ENCODE measurements at places on chromosomes 16 and 17.

- no peak for DNase-seq
Observed at GRCh38 chr17:77597418-77598240, 360.9 kb upstream of the TNRC6C start.

GRCh38 chr17:67573987-67574657 is 143.6 kb upstream of the NOL11 start:
- DNase-seq = no peak

DNA sequence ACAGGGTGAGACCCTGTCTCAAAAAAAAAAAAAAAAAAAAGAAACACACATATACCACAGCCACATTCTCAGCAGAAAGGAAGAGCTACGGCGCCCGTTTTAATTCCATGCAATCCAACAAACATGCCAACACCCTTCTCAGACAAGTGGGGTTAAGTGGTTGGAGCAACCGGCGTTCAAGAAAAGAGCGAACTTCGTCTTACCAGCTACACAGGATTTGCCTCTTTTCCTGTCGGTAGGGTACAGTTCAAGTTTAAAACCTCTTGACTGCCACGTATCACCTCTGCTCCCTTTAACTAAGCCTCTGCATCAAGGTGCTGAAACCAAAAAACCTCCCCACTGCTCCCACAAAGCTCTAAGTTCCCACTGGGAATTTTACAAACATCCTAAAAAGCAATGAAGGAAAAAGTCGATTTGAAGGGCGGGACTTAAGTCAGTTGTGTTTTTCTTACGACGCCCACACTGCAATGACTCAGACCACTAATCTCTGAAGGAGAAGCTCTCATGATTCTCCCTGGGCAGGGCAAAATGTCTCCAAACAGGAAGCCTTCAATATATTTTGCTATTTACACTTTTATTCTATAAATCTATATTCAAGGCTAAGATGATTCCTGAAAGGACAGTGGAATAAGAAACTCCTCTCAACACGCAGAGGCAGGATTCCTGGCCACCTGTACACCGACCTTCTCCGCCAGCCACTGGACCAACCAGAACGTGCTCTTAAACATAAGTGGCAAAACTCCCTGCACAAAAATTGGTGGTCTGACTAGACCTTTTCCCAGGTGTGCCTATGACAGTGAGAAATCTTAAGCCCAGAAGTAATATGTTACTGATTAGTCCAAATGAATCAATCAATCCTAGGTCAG is 18.8 kb downstream of the SRP68 start:
- no peak for DNase-seq

DNA sequence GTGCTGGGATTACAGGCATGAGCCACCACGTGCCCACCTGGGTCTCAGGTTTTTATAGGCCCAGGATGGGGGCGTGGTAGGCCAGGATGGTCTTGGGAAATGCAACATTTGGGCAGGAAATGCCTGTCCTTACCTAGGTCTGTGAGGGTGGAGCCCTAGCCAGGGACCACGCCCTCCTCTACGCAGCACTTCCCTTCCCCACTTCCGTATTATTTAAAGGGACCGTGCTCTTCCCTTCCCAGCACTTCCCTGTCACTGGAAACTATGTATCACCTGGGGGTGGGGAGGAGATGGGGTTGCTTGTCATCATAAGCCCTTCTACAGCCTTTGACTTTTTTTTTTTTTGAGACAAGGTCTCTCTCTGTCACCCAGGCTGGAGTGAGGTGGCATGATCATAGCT is 238.9 kb upstream of the NLRP1 start:
- no peak for DNase-seq

DNA sequence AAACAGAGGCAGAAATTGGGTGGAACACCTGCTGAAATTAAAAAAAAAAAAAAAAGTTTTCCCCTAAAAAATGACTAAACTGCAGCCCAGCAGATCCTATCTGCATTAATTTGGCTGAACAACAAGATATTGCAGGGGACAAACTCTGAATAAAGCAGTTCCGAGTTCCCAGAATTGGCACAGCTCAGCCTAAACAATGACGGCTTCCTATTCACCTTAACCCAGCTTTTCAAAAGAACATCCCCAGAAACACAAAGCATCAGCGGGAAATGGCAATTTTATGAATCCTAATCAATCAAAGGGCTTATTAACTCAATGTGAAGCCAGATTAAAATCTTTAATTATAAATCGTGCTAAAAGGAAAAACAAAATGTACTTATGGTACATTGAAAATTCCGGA is 497.8 kb upstream of the ZFHX3 start:
- no peak for DNase-seq

DNA sequence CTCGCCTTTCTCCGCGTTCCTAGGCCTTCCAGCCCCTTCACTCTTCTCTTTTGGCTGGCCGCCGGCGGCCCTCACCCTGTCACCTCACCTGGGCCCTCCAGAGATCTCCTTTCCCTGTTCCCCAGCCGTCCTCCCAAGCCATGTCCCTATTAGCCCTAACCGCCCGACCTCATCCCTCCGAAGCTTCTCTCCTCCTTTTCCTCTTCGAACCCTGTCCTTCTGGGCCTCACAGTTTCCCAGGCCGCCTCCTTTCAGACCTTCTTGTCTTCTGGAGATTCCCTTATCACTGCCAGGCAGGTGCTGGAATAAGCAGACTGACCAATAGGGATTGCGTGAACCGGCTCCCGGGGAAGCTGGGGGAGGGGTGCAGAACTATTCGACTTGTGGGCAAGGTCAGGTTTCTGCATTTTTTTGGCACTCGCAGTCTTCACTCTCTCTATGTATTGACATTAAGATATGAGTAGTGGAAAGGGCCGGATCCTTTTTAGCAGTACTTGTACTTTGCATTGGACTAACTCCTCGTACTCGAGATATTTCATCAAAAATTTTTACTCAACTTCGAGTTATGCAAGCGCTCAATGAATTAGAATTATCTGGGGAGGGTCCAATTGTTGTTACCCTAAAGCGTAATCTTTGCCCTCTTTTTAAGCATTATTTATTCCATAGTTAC is 690 bp downstream of the RHOT1 start:
- DNase-seq = no peak

GRCh38 chr16:50121721-50122445 is 31.2 kb upstream of the TENT4B start:
- peak; percentile 13 for DNase-seq

GRCh38 chr17:9011001-9011400 is 10.3 kb upstream of the NTN1 start:
- DNase-seq = no peak

DNA sequence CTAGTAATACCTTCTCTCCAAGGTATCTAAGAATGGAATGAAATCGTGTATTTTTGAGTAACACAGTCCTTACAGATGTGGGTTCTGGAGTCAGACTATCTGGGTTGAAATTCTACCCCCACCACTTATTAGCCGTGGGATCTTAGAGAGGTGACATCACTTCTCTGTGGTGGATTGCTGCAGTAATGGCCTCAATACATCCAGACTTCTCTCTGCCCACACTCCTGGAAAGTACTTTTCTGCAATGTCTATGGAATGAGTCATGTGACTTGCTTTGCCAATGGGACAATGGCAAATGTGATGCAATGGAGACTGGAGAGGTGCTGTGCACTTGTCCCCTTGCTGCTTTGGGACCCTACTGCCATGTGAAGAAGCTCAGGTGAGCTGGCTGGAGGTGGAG is 418.2 kb downstream of the HAPSTR1 start:
- DNase-seq = no peak

GRCh38 chr17:13933441-13934276 is 135.6 kb upstream of the COX10 start:
- no peak for DNase-seq

- no peak for DNase-seq
Observed at GRCh38 chr17:8062807-8063483, 24.1 kb downstream of the ALOX15B start.

DNA sequence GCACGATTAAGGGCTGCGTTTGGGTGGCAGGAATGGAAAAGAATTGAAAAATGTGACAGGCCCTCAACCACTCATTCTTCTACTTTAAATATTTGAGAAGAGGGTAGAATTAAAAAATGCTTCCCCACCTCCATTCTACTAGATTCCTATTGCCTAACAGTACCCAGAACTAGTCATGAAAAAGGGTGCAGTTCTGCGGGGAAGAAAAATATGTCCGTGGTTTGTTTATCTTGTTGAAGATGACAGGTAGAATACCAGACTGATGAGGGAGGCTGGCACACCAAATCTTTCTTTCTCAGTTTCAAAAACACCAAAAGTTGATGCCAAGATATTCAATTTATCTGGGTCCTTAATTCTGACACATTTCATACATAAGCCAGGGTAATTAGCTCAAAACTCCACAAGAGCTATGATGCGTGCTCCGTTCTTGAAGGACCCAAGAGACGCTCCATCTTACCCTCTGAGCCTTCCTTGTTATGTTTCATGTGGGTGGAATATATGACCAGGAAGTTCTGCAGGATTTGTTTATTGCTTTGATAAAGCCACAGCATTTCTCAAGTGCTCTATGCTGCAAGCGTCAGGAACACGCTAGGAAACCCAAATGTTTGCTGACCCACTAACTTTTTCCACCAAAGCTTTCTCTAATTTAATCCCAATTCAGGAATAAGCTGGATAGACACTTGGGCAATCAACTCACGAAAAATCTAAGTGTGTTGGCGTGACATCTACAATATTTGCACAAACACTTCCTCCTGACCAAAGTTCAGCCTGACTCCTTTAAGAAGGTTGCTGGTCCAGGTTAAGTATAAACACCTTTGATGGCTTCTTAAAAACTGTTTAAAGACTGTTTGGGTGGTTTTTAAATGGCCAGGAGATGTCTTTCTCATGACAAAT is 20.6 kb upstream of the GAN start:
- no peak for DNase-seq

- DNase-seq = peak; percentile 32
Observed at GRCh38 chr17:51371732-51372151, 111.4 kb downstream of the UTP18 start.

DNA sequence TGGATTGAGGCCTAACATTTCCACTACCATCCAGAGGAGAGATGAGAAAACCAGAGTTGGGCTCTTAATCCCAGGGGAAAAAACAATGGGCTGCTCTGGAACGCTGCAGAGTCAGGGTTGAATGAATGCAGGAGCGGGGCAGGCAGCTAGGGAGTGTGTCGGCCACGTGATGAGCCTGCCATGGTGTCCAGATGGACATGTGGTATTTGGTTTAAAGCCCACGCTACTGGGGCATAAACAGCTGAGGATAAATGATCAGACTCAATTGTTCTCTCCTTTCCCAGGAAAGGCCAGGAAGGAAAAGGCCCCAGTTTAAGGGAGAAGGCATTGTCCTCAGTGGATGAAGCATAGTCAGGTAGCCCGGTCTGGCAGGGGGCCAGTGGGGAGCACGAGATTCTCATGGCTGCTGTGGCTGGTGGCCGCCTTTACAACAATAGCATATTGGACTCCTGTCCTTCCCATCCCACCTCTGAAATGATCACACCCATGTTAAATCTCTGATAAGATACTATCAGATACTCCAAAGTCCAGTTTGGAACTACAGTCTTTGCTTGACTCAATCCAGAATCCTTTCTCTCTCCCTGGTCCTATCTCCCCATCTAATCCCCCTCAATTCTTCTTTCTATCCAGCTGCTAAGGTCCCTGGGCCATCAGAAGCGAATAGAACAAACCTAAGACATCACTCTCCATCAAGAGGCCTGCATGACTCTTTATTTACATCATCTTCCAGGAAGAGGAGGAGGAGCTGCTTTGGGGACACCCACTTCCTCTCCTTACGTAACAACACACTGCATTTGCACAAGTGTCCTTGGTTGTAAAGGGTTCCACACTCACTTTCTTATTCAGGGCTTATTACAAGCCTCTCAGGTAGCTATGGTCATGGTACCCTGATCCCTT is 20.4 kb downstream of the CA4 start:
- no peak for DNase-seq

DNA sequence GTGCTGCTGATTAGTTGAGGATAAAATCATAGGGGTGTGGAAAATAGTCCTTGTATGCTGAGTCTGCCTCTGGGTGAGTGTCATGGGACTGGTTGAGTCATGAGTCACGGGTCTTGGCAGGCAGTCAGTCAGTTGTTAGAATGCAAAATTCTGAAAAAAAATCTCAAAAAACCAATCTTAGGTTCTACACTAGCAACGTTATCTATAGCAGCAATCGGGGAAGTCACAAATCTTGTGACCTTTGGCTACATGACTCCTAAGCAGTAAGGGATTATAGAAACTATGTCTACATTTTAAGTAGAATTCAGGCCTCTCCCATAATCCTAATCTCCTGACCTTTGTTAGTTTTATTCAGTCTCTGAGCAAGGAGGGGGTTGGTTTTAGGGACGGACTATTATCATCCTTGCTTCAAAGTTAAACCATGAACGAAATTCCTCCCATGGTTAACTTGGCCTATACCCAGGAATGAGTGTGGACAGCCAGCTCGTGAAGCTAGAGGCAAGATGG is 18.0 kb upstream of the PMFBP1 start:
- no peak for DNase-seq

GRCh38 chr17:1122533-1123392 is 57.0 kb downstream of the ABR start:
- peak; percentile 84 for DNase-seq

GRCh38 chr16:8047736-8048135 is 542.6 kb downstream of the TMEM114 start:
- no peak for DNase-seq

DNA sequence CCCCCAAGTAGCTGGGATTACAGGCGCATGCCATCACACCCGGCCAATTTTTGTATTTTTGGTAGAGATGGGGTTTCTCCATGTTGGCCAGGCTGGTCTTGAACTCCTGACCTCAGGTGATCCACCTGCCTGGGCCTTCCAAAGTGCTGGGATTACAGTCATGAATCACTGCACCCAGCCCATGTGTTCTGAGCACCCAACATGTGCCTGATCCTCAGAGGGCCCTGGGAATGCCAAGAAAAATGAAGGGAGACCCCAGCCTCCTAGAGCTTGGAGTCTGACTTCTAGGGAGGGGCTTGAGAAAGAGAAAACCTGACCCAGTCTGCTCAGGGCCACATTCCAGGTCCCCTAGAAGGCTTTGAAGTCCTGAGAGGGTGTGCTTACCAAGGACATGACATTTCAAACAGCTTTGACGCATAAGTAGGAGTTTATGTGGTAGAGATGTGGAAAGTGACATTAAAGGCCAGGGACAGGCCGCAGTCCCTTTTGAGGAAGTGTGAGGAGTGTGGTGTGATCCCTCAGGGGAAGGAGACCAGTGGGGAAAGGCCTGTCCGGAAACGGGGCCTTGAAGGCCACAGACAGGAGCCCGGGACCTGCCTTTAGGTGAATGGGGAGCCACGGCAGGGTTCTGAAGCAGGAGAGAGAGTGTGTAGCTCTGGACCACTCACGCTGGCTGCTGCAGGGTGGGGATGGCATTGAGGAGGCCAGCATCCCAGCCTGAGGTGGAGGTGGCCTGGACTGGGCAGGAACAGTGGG is 1.1 kb upstream of the CCL22 start:
- DNase-seq = no peak

DNA sequence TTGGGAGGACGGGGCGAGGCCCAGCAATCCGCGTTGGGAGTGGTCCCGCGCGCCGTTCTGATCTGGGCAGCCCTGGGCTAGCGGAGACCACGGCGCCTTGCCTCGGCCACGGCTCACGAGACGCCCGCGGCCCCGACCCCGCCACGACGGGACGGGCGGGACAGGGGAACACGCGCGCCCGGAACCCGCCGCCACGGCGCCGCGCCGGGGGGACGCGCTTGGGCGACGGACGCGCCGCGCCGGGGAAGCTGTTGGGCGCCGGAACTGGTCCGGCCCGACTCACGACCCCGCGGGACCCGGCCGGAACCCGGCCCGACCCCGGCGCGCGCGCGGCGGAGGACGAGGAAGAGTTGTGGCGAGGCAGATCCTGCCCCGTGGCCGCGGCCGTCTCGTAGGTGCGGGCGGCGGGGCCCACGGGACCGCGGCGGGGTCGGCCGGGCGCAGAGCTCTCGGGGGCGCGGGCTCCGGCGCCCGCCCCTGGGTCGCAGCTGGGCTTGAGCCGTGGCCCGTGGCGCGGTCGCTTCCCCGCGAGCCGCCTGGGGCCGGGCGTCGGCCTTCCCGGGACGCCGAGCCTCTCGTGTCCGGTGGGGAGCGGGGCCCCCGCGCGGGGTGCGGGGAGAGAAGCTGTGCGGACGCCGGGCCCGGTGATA is at the start of gene ACSF3:
Gene ACSF3 (plus strand): TSS at position 251 of the 650 bp plus-strand sequence. CDS start 6,830 bp downstream, outside the sequence.
- peak; percentile 49 for DNase-seq

Measured in T-cell (primary cell).